ENCODE measurements at places on chromosomes 7 and 10.

- no peak for DNase-seq
Observed at GRCh38 chr10:118729641-118730258, 25.0 kb downstream of the CACUL1 start.

DNA sequence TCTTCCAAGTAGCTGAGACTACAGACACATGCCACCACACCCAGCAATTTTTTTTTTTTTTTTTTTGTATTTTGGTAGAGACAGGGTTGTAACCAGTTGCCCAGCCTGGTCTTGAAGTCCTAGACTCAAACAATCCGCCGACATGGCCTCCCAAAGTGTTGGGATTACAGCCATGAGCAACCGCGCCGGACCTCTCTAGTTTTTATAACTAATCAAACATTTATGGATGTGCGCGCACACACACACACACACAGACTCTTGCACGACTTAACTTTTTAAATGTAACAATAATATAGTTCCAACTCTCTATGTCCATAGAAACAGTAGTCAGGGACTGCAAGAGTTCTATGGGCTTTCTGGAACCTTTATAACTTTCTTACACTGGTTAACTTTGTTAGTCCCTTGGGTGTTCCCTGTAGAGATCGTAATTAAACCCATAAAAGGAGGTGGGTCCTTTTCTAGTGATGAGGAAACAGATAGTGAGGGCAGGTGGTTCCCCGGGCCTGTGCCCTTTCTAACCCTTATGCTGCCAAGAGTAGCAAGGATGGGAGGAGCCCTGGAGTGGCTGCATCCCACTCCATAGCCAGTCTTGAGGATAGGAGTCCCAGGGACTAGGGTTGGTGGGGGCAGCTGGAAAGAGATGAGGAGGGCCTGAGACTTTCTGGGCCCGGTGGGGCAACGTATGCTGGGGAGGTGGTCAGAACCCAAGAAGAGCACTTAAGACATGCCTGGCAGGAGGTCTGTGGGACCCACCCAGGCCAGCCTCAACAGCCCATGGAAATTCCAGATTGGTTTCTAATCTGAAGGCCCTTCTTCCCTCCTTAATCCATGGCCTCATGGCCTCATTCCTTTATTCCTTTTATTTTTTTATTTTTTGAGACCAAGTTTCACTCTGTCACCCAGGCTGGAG, 8.6 kb downstream of the MARVELD1 start:
- no peak for DNase-seq

DNA sequence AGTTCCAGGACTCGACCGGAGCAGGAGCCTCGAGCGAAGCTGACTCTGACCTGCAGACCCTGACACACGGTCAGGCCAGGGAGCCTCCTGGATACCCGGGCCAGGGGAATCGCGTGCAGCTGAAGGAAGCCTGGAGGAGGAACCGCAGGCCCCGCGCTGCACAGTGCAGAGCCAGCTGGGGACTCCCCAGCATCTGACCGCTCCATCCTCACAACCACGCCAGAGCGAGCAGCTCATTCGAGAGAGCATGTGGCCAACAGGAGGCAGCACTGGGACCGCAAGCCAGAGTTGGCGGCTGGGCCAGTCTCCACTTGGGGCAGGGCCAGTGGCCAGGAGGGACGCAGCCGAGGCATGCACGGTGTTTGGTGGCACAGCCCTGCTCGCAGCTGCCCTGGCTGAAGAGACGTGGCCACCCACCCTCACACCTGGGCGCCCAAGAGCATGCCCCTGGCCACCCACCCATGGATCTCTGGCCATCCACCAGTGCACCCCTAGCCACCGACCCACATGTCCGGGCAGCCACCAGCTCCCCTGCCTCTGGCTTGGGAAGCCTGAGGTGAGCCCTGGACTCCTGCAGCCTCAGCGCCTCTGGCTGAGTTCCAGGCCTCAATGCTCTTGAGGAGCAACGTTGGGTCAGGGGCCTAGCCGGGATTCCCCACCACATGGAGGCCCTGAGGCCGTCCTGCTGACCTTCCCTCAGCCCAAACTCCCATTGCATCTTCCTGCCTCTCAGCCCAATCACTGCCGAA, 213.9 kb downstream of the ELFN1 start:
- DNase-seq, result no peak

DNA sequence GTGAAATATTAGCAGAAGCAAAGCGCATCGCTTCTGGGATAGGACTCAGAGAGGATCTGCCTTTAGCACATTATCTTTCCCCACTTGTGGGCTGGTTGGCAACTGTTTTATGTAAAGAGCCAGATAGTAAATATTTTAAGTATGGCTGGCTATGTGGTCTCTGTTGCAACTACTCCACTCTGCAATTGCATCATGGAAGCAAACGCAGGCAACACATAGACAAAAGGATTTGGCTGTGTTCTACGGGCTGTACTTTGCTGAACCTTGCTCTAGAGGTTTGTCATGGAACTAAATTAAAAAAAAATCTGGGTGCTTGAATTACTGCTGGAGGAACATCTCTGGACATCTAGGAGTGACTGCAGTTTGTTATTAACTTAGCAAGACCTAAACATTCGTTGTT, 307.8 kb upstream of the TPK1 start:
- no peak for DNase-seq

DNA sequence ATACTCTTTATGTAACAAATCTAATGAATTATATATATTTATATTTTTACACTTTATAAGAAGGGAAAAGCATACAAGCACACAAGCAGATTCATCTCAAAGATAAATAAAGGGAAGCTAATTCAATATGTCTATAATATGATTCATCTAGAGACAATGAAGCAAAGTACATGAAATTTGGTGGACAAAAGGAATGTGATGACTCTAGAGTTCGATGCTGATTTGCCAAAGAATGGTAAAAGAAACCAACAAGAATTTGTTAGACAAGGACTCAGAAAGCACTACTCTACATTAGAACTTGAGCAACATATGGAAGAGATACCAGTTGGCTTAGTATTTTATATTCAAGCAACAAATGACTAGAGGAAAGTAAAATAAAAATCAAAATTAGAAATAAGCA, 536.5 kb upstream of the TEX47 start:
- DNase-seq, result no peak

DNA sequence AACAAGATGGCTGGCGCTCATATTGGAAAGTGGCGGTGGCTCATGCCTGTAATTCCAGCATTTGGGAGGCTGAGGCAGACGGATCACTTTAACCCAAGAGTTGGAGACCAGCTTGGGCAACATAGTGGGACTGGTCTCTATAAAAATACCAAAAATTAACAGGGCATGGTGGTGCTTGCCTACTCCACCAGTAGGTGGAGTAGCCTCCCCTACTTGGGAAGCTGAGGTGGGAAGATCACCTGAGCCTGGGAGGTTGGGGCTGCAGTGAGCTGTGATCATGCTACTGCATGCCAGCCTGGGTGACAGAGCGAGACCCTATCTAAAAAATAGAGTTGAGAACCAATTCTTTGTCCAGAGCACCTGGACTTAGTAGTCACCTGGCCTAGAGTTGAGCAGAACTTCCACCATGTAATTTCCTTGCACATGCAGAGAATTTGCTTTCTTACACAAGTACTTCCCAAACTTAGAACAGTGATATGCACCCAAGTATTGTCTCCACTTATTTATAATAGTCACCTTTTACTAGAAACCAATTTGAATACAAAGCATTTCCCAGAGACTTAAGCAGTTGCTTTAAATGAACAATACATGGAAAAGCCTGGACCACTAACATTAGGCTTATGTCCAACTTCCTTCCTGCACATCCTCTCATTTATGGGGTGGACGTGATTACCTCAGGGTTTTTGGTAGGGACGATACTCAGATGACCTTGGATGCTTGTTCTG, 15.9 kb downstream of the LAMB4 start:
- no peak for DNase-seq

DNA sequence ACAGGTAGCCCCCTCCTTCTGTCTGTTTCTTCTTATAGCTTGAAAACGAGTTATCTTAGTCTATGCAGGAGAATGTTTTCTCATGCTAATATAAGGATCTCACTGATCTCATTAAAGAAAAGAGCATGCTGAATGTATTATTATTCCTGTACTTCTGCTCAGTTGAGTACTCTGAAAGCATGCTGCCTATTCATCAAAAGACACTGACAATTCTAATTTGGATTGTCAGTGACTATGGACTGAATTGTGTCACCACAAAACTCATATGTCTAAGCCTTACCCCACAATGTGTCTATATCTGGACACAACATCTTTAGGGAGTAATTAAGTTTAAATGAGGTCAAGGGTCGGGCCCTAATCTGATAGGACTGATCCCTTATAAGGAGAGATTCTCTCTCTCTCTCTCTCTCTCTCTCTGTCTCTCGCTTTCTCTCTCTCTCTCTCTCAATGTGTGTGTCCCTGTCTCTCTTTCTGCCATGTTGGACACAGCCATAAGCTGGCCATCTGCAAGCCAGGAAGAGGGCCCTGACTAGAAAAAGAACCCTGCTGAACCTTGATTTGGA, 98.4 kb downstream of the GNAT3 start:
- no peak for DNase-seq

GRCh38 chr10:133403359-133403758, 9.4 kb downstream of the MTG1 start:
- no peak for DNase-seq

DNA sequence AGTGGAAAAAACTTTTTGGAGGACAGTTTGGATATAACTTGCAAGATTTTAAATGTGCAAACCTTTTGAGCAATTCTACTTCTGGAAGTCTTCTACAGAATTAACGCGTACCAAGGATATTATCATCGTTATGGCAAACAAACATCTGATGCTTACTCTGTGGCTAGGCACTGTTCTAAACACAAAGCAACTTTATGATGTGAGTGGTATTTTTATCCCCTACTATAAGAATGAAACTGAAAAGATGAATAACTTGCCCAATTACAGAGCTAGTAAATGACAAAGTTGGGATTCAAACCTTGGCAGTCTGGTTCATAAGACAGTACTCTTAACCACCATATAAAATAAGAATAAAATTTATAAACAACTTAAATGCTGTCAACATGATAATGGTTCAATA, 15.8 kb downstream of the ASZ1 start:
- DNase-seq, result no peak

- DNase-seq, result no peak
Observed at GRCh38 chr7:43554423-43554822, 28.5 kb upstream of the STK17A start.

GRCh38 chr10:34549001-34549400, 266.1 kb downstream of the PARD3 start:
- DNase-seq, result no peak

DNA sequence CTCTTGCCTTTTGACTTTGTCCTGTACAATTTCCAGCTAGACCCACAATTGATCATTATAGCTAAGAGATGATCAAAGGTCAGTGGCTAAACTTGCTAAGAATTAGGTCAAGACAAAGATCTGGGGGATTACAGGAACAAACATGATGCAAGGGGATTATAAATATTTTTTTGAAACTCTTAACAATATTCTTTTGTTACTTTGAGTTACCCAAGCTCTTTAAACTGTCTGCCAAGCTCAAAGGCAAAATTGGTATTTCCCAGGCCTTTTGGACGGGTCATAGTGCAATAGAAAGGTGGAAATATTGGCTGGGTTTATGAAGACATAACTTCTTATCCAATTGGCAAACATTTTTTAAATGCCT, 23.4 kb downstream of the TBXAS1 start:
- no peak for DNase-seq

DNA sequence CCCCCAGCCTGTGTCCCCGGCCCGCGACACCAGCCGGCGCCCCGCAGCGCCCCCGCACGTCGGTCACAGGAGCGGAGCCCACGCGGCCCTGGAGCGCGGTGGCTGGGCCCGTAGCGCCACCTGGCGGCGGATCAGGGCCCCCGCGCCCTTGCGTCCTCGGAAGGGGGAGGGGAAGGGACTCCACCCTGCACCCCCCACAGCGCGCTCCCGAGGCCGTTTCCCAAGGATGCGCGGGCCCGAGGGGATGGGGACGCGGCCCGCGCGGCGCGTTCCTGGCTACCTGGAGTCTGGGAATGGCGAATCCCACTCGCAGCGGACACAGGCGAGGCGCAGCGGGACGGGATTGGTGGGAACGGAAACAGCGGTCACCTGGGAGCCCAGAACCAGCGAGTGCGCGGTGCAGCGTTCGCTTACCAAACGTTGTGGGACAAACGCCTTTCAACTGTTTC, 23.8 kb upstream of the MKI67 start:
- peak; percentile 57 for DNase-seq

GRCh38 chr7:24284699-24285506, 913 bp downstream of the NPY start:
- no peak for DNase-seq

GRCh38 chr10:16699435-16700057, 117.7 kb downstream of the RSU1 start:
- no peak for DNase-seq

DNA sequence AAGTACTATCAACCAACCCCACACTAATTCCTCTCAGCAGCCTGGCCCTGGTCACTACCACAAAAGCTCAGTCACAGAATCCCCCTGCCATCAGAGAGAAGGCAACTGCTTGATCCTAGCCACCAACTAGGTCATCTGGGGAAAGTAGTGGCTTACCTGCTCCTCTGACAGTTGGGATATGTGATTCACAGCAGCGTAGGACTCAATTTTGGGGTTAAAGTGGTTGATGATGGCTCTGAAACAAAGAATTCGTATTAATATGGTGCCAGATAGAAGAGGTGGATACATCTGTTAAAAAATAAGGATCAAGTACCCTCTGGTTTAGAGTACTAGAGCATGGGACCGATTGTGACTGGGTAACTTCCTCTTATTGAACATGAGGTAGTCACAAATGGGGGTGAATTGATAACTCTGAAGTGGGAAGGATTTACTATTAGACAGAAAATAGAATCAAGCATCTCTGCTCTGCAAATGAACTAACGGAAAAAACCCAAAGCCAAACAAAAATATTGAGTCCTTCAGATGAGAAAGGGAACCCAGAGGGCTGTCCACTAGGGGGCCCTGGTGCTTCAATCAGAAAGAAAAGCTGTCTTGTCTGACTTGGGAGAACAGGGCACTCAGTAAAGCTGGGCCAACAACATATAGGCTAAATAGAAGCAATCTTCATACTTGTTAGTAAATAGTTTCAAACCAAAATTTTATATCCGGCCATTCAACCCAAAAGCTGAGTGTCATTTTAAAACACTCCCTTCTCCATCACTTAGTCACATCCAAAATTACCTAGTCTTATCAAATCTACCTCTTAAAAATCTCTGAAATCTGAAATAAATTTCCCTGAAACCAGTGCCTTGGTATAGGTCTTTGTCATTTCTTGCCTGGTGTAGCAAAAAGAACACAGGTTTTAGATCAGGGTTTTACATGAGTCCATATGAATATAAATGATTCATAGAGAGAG, 45.9 kb upstream of the KCNIP2 start:
- DNase-seq, result peak; percentile 40

- DNase-seq, result no peak
Observed at GRCh38 chr7:92914645-92915044, 78.3 kb upstream of the CDK6 start.

DNA sequence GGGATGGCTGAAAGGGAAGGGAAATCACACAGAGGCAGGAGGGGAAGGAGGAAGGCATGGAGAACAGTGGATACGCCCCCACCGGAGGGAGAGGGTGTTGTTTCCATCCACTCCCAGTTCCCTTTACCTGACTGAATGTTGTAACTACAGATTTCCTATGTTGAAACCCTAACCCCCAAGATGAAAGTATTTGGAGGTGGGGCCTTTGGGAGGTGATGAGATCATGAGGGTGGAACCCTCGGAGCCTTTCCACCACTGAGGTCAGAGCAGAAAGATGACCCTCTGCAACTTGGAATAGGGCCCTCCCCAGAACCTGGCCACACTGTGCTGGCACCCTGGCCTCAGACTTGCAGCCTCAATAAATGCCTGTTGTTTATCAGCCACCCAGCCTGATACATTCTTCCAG, 48.6 kb upstream of the CNPY1 start:
- DNase-seq, result no peak
